ENCODE measurements at places on chromosomes 2 and 18.

GRCh38 chr2:84713441-84713840 is 167.4 kb downstream of the TRABD2A start:
- no peak for DNase-seq

- DNase-seq, result no peak
These were observed 1883.3 kb upstream of the CELF4 start for GRCh38 chr18:39448942-39449341.

DNA sequence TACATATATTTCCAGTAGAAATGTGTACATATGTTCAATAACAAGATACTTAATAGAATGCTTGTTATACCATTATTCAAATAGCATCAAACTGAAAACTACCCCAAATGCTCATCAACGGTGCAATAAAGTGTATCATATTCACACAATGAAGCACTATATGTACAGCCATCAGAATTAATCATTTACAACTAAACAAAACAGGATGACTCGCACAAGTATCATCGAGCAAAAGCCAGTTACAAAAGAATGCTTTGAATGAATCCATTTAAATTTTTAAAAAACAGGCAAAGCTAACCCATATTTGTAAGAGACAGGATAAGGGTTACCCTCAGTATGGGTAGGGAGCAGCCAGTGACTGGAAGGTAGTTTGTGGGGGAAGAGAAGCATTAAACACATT is 132.8 kb upstream of the PDE1A start:
- no peak for DNase-seq

- DNase-seq, result no peak
These were observed 13.3 kb upstream of the TMX3 start for GRCh38 chr18:68728081-68728700.

DNA sequence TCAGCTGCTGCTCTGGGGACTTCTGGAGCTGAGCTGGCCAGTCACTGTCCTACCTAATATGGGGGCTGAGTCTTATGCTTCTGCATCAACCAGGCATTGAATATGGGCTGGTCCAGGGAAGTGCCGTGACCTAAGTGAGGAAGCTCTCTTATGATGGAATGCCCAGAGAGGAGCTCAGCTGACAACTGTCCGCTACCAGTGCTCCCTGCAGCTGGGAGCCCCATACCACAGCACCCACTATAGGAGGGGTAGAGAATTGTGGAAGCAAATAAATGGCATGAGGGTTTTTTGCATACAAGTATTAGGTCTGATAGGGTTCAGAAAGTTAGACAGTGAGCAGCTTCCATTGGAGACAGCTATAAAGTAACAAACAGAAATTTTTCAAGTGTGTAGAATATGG is 4.5 kb downstream of the TIMM21 start:
- no peak for DNase-seq

All from GM04503 (cell line).